ENCODE measurements at places on chromosomes 12 and 14. TPM values are rescaled to one million over a fixed set of nuclear protein-coding genes. Genes with fewer than 3 reads are reported as not detected.

The OXA1L gene
- total RNA-seq: 160 TPM

The NKX2-8 gene
- total RNA-seq: not detected

- no peak for DNase-seq
- H3K36me3 ChIP-seq: no peaks in the 10 kb centered on the region
- no peaks in the 10 kb centered on the region for H3K4me1 ChIP-seq
- H3K27me3 ChIP-seq: no peaks in the 10 kb centered on the region
- no peak overlapping the region for H3K4me3 ChIP-seq
Observed at GRCh38 chr14:91893669-91894068, 26.3 kb upstream of the TC2N start.

DNA sequence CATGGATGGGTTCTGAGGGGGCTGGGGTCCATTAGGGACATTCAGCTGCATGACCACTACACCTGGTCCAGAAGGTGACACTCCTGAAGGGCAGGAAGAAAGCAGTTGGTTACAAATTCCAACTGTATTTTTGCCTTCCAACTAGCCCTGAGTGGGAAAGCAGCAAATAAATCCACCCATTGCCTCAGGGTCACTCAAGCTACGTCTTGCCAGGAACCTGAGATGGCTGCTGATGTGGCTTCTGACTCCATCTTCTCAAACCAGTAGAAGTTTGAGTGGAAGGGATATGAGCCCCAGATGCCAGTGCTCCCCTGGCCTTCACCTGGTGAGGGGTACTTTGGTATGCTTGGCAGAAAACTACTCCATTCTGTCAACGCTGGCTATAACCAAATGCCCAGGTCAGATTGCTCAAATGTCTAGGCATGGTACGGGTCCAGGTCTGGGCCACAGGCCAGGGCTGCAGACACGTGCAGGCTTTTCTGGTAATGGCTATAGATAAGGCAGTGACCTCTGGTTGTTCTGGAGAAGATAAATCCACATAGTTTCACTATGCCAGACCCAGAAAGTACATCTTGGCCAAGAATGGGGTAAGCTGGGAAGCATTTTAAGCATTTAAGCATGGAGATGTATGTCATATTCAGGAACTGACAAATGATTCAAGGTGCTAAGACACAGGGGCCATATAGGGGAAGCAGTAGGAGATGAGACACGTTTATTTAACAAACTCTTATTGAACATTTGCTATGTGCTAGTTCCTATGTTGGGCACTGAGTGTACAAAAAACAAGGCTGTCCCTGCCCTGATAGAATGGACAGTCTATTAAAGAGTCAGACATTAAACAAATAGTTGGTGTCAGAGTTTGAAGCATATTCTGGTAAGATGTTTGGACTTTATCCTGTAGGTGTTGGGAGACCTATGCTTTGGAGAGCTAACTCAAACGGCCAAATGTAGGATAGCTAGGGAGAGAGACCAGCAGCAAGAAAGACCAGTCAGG is 8.3 kb upstream of the STAC3 start:
- no peaks in the 10 kb centered on the region for H3K27me3 ChIP-seq
- no peak overlapping the region for H3K4me3 ChIP-seq
- no peaks in the 10 kb centered on the region for H3K4me1 ChIP-seq
- no peak for DNase-seq
- peaks cover 19% of the 10 kb centered on the region for H3K36me3 ChIP-seq

- H3K4me1 ChIP-seq: no peaks in the 10 kb centered on the region
- DNase-seq: no peak
- H3K36me3 ChIP-seq: peaks cover 2% of the 10 kb centered on the region
Observed at GRCh38 chr12:2481346-2481745, 313.4 kb upstream of the FKBP4 start.

Measured in cardiac muscle cell (in vitro differentiated cells and primary cell).